ENCODE measurements at places on chromosomes 13 and 19. TPM values are rescaled to one million over a fixed set of nuclear protein-coding genes. Genes with fewer than 3 reads are reported as not detected.

Gene TDRD12
- 0.65 TPM for total RNA-seq

Gene OR7D4
- total RNA-seq, result not detected

DNA sequence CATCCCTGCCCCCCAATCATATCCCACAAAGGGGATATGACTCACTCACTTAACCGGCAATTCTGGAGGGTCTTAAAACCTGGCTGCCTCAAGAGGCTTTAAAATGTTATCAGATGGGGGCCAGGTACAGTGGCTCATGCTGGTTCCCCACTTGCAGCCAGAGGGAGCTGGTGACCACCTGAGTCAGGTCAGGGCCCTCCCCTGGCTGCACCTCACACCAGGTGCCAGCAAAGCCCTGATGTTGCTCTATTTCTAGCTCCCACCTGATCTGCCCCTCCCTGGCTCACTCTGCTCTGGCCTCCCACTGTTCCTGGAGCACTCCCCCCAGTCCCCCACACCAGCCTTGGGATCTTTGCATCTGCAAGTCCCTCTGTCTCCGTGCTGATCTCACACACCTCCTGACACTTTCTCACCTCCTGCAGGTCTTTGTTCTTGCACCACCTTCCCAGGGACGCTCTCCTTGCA is 14.2 kb downstream of the HPN start:
- DNase-seq, result no peak

Gene COX6B2
- not detected for total RNA-seq

DNA sequence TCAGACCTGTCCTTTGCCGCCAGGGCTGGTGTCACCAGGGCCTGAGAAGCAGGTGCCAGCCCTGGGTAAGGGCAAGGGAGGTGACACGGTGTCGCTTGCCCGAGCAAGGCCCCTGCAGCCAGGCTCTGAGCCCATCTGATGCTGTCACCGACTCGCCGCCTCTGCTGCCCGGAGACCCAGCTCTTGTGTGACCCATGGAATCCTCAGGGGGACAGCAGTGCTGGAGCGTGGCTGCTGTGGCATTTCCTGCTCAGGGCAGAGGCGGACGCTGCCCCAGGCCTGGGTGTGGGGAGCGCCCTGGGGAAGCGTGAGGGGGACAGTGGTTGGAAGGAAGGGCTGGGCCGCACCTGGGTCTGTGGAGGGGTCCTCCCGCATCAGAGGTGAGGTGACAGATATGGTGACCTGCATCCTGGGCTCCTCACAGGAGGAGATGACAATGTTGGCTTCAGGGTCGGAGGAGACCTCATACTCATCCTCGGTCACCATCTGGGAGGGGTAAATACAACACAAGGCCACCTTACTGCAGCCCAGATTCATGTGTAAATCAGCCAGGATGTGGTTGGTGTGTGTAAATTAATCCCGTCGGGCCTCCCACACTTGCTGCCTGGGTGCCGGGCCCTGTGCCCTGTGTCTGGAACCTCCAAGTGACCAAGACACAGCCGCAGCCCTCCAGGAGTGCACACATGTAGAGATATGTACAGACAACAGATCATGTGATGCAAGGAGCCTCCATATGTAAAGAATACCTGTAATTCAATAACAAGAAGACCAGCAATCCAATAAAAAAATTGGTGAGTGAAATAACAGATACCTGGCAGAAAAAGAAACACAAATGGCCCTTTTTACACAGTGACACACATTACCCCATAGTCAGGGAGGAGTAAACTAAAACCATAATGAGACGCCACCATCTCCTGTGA is 27.6 kb upstream of the MATK start:
- no peak for DNase-seq

All from posterior vena cava (tissue), 2 donors.